Smooth muscle cell of bladder (primary cell): ENCODE measurements at places on chromosomes 2 and 18. TPM values are rescaled to one million over a fixed set of nuclear protein-coding genes. Genes with fewer than 3 reads are reported as not detected.

Gene UGT1A5
- not detected in 2 replicates for total RNA-seq

Gene SSB
- total RNA-seq, result 74.7 and 86.8 TPM in 2 replicates

Gene DSG4
- total RNA-seq, result not detected in 2 replicates

Gene ZNF521
- total RNA-seq, result 25.0 and 37.3 TPM in 2 replicates

Gene LRRFIP1
- 41.7 and 49.8 TPM in 2 replicates for total RNA-seq

Gene ARPC2
- total RNA-seq, result 269 and 279 TPM in 2 replicates

Gene ZAP70
- total RNA-seq, result not detected in 2 replicates

Gene NTSR2
- total RNA-seq, result under 0.01 TPM in 1 of 2 replicates, not detected in the other

Gene CAPN13
- not detected in 2 replicates for total RNA-seq

Gene VIT
- 2.0 and 3.1 TPM in 2 replicates for total RNA-seq

Gene TMEM163
- total RNA-seq, result not detected in 2 replicates
